ENCODE measurements at places on chromosomes 2 and 18.

DNA sequence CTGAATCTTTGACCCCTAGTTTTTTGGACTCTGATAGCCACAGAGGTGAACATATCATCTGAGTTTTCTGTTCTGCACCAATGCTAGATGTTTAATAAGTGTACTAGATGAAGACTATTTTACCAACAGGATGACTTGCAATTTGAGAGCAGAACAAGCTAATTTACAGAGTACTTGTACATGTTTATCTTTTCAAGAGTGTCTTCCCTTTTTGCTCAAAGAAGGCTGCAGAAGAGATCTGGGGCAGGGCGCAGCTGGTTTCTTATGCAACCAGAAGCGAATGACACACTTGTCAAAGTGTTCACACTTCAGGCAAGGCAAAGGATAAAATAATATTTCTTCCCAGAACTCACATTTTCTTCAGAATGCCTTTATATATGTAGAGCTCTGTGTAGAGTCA is 86.0 kb downstream of the VWA3B start:
- DNase-seq, result no peak

DNA sequence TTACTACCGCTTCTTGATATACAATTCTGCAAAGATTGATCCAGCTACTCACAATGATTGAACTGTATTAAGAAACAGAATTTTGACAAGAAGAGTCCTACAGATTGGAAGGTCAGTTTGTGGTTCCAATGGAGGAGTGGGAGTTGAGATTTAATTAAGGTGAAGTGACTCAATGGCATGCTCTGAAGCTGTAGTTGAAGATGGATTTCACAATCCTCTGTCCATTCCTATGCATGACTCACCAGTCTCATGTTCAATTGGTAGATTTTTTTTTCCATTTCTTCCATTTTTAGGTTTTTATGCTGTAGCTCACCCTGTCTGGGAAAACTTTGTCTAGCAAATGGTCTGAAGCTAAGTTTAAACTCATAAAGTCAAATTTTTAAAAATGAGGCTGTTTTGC is 83.3 kb downstream of the DPP4 start:
- peak; percentile 96 for DNase-seq

GRCh38 chr2:191713837-191714236 is 35.9 kb downstream of the NABP1 start:
- no peak for DNase-seq

DNA sequence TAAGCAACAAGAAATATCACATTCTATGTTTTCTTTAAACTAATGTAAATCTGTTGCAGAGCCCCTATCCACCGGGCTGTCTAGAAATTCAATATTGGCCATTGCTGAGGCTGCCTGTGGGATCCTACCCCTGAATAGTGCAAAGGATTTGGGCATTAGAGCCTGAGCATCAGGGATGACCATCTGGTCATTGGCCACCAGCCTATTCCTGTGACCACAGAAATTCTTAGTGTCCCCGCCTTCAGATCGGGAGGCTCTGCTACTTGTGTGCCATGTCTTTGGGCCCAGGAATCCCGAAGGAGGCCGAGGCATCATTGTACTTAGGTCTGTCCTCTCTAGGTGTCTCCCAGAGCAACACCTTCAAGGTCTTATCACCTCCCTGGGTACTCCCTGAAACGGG is 73.8 kb downstream of the HRH4 start:
- DNase-seq, result no peak

GRCh38 chr18:13797157-13797611 is 26.8 kb upstream of the MC5R start:
- peak; percentile 29 for DNase-seq

DNA sequence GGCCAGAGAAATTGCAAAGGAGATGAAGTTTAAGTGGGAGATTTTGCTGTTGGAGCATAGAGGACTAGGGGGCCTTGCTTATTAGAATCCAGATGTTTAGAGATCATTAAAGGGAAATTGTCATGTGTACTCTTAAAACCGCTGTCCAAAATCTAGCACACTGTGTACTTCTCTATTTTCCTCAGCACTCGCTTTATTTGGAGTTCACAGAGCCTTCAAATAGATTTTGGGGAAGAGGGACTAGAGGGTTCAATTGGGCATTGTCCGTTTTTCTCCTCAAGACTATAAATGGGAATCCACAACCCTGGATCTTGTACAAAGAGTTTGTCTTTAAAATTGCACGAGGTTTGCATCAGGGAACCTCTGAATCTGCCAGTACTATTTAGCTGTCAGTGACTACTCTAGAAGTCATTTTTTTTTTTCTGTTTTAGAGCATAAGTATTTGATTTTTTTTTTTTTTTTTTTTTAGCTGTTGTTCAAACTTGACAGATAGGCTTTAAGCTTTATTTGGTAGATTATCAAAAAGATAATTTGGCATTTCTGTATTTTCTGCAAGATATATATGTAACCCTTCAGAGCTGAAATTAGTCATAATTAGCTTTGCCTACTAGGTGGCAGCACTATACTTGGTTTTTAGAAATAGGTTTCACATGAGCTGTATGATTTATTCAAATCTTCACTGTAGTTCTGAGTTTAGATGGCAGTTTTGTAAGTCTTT is 14.2 kb downstream of the PMS1 start:
- peak; percentile 74 for DNase-seq

DNA sequence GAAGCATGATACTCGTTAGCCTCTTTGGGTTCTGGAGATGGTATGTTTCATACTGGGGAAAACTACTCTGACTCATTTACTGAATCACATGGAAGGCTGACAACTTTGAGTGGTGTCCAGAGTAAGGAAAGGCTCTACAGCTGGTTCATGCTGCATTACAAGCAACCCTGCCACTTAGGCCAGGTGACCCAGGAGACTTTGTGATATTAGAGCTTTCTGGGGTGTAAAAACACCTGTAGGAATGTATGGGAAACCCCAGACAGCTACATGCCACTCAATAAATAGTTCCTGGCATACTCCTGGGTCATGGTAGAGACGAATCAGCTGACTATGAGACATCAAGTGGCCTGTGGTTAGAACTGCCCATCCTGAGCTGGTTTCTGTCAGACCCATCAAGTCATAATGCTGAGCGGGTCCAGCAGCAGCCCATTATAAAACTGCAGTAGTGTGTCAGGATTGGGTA is 21.3 kb upstream of the TCF7L1 start:
- DNase-seq, result peak; percentile 42

Data from iris pigment epithelial cell (primary cell).